ENCODE measurements at places on chromosomes 2 and 18.

DNA sequence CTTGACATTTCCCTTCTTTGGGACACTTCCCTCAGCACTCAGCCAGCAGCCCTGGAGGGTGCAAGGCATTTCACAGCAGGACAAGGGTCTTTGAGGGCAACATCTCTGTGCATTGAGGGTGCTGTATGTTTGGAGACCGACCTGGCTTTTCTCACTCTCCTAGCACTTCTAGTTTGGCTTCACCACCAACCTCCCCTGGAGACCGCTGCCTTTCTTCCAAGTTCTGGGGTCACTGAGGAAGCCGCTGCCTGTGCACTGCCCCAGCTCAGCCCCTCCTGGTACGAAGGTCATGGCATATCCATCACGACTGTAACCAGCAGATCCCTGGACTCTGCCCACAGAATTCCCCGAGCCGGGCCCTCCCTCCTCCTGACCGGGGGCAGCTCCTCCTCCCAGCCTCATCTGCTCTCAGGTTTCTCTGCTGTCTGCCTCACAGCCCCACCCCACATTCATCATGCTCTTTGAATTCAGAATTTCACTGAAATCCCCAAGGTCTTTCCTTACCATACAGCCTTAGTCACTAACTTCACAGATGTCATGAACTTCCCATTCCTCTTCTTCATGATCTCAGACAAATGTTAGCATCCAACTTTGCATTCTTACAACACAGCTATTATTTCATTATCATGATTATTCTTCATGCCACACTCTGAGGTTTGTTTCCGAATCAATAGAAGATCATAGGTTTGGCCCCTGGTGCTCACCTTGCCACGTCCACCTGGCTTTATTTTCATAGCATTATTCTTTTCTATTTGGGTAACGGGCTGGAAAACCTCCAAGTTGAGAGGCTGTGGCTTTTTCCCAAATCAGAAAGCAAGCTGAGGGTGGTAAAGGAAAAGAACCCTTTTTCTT is 113.0 kb upstream of the COPS8 start:
- DNase-seq = no peak

DNA sequence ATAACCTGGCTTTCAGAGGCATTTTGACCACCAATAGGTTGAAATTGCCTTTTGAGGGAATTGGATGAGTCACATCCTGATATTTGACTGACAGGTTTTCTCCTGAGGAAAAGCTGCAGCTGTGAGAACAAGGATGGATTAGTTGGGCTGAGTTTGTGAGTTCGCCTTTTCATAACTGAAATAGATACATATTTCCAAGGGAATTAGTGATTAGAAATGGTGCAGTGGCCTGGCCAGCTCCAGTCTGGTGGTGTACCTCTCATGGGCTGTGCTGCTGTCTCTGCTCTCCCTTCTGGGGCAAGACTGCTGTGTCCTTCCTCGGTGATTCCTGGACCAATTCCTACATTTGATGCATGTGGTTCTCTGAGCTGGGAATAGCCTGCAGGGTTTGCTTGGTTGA is 341.3 kb downstream of the TSN start:
- DNase-seq = no peak

- DNase-seq = no peak
These were observed 106.6 kb upstream of the CYP1B1 start for GRCh38 chr2:38182492-38183003.

- DNase-seq = no peak
These were observed 123.0 kb downstream of the MTX2 start for GRCh38 chr2:176392249-176392648.

- DNase-seq = no peak
These were observed 218.8 kb downstream of the AGPS start for GRCh38 chr2:177611310-177611886.
